IPS-NIHi11 (cell line): ENCODE measurements at places on chromosomes 13 and 19.

DNA sequence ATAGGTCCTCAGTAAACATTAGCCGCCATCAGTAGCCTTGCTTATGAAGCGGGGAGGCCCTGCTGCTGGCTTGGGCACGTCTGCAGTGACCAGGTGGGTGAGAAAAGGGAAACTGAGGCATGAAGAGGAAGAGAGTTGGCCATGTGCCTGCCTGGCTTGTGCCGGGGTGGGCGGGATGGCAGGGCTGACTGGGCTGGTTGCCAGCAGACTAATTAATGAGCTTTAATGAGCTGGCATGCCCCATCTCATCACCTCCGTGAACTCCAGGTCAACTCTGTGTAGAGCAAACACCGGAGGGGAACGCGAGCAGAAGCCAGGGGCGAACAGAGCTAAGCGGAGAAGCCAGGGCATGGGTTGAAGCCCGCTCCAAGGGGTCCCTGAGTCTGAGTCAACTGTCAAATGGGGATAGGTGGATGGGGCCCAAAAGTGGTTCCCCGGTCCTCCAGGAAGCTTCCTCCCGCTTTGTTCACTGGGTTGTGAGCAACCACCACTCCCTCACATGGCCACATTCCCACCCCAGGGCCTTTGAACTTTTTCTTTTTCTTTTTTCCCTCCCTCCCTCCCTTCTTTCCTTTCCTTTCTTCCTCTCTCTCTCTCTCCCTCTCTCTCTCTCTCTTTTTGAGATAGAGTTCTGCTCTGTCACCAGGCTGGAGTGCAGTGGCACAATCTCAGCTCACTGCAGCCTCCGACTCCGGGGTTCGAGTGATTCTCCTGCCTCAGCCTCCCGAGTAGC lies 8.7 kb downstream of the NR2F6 start:
- DNase-seq: no peak

DNA sequence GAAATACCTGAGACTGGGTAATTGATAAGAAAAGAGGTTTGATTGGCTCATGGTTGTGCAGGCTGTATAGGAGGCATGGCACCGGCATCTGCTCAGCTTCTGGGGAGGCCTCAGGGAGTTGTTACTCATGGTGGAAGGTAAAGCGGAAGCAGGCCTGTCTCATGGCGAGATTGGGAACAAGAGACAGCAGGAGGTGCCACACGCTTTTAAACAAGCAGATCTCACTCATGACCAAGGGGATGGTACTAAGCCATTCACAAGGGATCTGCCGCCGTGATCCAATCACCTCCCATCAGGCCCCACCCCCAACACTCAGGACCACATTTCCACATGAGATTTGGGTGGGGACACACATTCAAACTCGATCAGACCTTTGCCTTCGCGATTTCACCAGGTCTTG lies 86.2 kb downstream of the ANKRD10 start:
- DNase-seq: no peak

GRCh38 chr19:9789066-9789465 lies 20.5 kb upstream of the ZNF846 start:
- no peak for DNase-seq

DNA sequence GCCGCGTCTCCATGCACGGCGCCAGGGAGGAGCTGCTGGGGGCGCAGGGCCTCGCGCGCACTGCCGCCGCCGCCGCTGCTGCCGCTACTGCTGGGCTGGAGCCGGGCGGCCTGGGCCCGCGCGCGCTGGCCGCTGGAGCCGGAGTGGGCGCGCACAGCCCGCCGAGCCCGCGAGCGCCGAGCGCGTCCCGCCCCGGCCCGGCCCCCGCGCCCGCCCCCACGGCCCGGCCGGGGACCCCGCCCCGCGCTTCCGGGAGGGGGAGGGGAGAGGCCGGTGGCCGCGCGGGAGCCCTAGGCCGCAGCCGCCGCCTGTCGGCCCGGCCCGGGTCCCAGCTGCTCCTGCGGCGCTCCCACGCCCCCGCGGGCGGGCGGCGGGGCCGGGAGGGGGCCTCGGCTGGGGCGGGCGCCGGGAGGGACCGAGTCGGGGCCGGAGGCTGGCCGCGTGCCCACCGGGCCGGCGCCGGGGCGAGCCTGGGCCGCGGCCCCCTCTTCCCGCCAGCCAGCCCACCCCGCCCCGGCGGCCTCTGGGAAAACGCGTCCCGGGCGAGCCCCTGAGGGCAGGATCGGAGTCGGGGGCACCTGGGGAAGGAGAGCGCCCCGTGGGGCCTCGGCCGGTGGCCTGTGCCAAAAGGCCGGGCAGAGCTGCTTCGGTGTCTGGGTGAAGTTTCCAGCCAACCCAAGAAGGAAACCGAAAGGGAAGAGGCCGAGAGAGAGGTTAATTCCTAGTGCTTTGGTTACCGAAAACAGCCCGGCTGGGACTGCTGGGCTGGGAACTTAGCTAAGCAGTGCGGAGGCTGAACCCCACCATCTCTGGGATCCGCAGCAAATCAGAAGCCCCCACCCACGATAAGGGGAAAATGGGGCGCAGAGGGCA lies at the start of gene STK24:
TSS of gene STK24 (minus strand) at position 145 of the 873 bp plus-strand sequence. CDS start 321 bp downstream, outside the sequence.
- peak; percentile 92 for DNase-seq

DNA sequence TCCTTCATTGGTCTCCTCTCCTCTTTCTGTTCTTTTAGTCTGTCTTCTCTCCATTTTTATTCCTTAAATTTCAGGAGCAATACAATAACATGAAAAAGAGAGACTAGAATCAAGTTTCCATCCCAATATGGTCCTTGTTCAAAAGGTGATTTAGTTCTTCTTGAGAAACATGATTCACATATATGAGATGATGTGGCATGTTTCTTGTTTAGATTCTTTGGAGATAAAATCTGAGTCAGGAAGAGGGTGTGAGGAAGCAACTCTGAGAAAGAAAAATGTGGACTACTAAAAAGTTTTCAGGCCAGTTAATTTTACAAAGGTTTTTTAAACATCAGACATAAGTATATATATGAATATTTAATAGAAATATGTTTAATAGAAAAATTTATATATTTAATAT lies 231.4 kb downstream of the OXGR1 start:
- no peak for DNase-seq

DNA sequence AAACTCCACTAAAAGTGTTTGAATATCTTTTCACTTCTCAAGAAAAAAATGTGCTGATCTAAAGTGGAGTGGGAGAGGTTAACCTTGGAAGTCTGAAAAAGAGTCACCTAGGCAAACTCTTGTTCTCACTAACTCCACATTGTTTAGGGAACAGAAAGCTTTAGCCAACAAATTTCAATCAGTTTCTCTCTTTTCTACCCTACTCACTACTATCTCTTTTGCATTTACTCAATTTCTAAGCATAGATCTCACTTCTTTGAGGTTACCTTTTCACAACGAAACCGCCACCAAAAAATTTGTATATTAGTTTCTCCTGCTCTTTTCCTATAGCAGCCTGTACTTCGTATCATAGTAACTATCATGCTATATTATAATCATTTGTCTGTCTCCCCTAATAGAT lies 6.3 kb downstream of the NHLRC3 start:
- DNase-seq: no peak

- DNase-seq: no peak
Observed at GRCh38 chr13:82627183-82627582, 1255.1 kb downstream of the SLITRK1 start.

GRCh38 chr13:31649766-31650165 lies 89.6 kb upstream of the RXFP2 start:
- DNase-seq: no peak

GRCh38 chr13:44331446-44331845 lies 42.2 kb upstream of the SERP2 start:
- DNase-seq: no peak

- DNase-seq: no peak
Observed at GRCh38 chr13:50107205-50107604, 92.0 kb downstream of the KCNRG start.

- DNase-seq: no peak
Observed at GRCh38 chr19:1394252-1395193, 6.8 kb downstream of the GAMT start.

GRCh38 chr13:104571893-104572229 lies 1505.6 kb upstream of the SLC10A2 start:
- DNase-seq: no peak
